Right atrium auricular region (tissue), 2 donors: ENCODE measurements at places on chromosomes 3 and 15. TPM values are rescaled to one million over a fixed set of nuclear protein-coding genes. Genes with fewer than 3 reads are reported as not detected.

- H3K27me3 ChIP-seq, result no peaks in the 10 kb centered on the region
- H3K4me1 ChIP-seq, result no peaks in the 10 kb centered on the region
- no peak for DNase-seq
- no peak overlapping the region for H3K4me3 ChIP-seq
Measured at GRCh38 chr3:55690726-55691125, 203.6 kb upstream of the WNT5A start.

- no peaks in the 10 kb centered on the region for H3K36me3 ChIP-seq
- H3K27ac ChIP-seq, result no peak overlapping the region
- H3K4me3 ChIP-seq, result no peak overlapping the region
- DNase-seq, result no peak
- no peaks in the 10 kb centered on the region for H3K4me1 ChIP-seq
Measured at GRCh38 chr3:109921509-109921908, 584.2 kb upstream of the DPPA4 start.

DNA sequence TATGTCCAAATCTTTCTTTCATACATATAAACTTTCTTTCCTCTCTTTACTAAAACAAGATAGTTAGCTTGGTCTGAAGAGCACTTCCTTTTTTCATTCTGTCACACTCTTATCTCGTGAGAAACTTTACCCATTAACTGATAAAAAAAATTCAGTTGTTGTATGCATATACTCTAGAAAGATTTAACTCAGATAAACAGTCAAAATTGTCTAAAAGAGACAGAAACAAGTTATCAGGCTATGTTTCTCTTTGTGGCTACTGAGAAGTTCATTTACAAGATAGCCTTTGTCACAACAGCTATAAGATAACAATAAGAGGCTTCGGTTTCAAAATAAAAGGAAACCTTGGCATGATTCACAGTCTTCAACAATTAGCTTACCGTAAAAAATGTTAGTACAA lies 235.7 kb upstream of the ATP10A start:
- H3K27ac ChIP-seq, result no peak overlapping the region
- H3K4me3 ChIP-seq, result no peak overlapping the region

DNA sequence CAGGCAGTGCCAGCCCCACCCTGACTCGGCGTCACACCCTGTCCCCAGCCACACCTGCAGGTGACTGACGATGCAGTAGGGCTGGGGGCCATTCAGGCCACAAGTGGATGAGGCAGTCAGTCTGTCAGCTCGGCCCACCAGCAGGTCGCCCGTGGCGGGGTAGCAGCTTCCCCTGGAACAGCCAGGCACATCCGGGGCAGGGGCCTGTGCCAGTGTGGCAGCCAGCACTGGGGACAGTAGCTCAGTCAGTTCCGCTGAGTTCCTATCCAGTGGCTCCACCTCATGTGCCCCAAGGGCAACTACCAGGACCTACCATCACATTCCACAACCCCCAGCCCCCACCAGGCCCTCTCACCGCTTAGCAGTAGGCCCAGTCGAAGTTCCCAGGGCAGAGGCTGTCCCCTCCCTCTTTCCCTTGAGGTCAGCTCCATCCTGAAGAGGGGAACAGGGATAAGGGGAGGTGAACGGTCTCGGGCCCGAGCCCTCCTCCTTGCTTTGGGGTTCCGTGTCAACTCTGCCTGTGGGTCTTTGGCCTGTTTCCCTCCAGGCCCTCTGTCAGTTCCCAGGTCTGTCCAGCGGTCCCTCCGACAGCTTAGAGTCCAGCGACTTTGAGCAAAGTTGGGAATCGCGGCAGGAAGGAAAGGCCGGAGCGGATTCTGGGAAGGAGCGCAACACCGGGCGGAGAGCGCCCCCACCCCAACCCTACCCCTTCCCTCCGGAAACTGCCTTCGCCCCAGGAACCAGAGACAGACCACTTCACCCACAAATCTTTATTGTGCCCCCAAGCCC lies at the start of gene LAMB2:
LAMB2 (minus strand) TSS at position 614 of the 789 bp plus-strand sequence; CDS start at position 431, 183 bp downstream.
- H3K4me3 ChIP-seq, result peak within 1 kb of the TSS; percentile 67
- peaks cover 41% of the 10 kb centered on the region for H3K36me3 ChIP-seq
- H3K4me1 ChIP-seq, result no peaks in the 10 kb centered on the region
- DNase-seq, result peak; percentile 81
- no peaks in the 10 kb centered on the region for H3K27me3 ChIP-seq
- peak within 1 kb of the TSS; percentile 92 for H3K27ac ChIP-seq

DNA sequence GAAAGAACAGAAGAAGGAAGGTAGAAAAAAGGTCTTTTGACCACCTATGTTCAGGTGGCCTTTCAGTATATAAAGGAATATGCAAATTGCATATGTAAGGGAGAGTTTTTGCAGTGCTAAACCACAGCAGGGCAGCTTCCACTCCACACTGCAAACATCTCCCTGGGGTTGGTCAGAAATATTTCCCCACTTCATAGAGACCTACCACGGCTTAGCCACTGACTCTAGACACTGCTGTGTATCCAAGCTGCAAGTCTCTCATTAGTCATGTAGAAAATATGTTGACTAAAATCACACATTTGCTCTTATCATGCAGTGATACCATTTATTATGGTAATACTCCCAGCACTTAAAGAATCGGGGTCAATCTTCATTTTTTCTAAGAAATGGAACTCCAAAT lies 214.9 kb upstream of the NR2F2 start:
- no peak for DNase-seq
- no peaks in the 10 kb centered on the region for H3K27me3 ChIP-seq
- no peak overlapping the region for H3K27ac ChIP-seq
- H3K4me3 ChIP-seq, result no peak overlapping the region

GRCh38 chr3:129461461-129462146 lies 21.6 kb downstream of the IFT122 start:
- peaks cover 17% of the 10 kb centered on the region for H3K4me1 ChIP-seq
- peak overlapping the region; percentile 81 for H3K27ac ChIP-seq
- H3K27me3 ChIP-seq, result no peaks in the 10 kb centered on the region
- no peak for DNase-seq
- no peaks in the 10 kb centered on the region for H3K36me3 ChIP-seq

Gene HYAL2
- total RNA-seq, result 129 TPM
